Dermis blood vessel endothelial cell (primary cell): ENCODE measurements at places on chromosomes 4 and X. TPM values are rescaled to one million over a fixed set of nuclear protein-coding genes. Genes with fewer than 3 reads are reported as not detected.

C4orf17 gene
- total RNA-seq, result not detected in 2 replicates

DNA sequence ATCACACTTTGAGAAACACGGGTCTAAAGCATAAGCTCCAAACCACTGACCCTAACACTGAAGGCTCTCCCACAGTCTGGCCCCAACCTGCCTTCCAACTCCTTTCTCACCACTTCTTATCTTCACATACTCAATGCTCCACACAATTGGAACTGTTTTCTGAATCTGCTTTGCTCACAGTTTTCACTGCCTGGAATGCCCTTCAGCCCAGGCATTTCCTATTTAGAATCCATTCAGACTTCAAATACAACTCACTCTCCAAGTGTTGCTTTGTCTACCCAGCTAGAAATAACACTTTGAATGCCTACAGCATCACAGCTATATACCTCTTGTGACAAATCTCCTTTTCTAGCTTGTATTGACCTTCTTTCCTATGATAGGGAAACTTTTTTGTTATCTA, 10.2 kb downstream of the OTUD4 start:
- DNase-seq, result peak; percentile 56

DNA sequence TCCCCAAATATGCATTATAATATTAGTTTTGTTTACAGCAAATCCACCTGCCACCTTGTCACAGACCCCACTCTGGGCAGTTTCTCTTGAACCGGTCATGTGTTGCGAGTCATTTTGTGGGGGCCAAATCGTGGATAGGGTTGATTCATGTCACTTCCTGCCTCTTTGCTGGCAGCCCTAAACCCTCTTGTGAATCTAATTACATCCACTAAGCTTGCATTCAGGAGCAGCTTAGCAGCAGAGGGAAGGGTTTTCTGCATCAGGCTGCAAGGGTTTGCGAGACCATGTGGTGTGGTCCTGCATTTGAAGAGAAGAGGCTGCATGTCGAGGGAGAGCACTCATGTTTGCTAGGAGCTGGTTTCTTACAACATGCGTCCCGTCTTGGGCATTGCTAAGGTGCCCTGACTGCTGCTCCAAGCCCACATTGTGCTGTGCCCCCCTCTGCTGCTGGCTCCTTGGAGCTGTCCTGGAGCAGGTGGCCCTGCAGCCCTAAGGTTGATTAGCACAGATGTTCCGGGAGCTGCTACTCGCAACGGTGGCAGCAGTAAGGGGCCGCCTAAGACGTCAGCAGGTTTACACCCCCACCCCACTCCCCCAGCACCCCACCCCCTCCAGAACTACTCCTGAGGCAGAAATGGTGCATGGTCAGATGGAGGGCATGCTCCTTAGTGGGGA, 88.9 kb upstream of the CLDN34 start:
- peak; percentile 20 for DNase-seq

DNA sequence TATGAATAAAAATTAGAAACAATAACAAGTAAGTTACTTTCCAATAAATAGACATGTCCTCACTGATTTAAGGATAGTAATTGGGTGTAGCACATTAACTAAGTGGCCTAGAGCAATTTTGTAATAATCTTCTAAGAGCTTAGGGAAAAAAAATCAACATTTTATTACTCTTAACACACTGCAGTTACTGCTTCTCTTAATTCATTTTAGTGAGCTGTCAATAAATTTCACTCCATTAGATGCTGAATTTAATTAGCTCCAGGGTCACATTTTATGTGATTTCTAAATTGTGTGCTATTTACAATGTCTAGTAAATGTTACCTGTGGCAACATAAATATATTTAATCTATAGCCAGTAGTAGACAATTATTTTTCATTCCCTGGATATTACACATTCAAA, 612.0 kb downstream of the C4orf33 start:
- no peak for DNase-seq

DNA sequence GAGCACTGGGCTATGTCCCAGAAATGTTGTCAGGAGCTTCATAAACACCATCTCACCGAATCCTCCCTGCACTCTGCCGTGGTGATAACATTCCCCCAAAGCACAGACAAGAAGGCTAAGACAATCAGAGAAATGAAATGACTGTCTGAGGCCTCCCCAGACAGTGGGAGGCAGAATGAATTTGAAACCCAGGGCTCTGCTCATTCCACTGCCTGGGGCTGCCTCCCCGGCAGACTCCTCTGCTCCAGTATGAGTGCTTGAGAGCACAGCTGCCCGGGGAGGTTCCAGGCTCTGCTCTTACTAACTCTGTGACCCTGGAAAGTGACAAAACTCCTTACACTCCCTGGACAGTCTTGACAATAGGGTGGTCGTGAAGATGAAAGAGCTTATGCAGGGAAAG, 9.7 kb downstream of the FGFBP1 start:
- DNase-seq, result no peak

DNA sequence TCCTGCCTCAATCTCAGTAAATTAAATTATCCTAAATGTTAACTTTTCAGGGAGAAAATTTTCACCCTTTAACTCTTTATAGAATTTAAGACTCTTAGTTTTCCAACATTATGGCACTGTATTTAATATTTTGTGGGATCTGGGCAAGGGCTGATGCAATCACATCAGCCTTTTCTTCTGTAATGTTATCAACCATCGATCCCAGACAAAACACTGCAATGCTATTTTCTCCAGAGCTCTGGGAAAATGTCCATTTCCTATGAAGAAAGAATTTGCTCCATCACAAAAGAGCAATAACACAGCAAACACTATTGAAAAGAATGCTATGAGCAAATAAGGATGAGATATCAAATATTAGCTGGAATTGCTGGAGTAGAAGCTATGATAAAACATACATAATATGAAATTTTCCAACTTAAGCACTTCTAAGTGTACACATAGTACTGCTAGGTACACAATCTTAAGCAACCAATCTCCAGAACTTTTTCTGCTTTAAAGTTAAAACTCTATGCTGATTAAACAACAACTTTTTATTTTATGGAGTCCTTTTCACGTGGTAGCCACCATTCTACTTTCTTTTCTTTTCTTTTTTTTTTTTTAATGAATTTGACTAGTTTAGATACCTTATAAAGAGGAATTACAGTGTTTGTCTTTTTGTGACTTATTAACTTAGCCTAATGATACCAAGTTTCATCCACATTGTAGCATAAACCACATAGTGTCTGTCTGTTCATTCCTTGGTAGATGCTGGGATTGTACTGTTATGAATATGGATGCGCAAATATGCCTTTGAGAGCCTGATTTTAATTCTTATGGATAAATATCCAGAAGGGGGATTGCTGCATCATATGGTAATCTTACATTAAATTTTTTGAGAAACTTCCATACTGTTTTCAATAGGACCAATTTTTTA, 43.6 kb downstream of the UGT2A3 start:
- no peak for DNase-seq

- no peak for DNase-seq
These were observed 64.4 kb downstream of the TBC1D19 start for GRCh38 chr4:26648260-26648659.
